ENCODE measurements at places on chromosomes 3 and 15.

DNA sequence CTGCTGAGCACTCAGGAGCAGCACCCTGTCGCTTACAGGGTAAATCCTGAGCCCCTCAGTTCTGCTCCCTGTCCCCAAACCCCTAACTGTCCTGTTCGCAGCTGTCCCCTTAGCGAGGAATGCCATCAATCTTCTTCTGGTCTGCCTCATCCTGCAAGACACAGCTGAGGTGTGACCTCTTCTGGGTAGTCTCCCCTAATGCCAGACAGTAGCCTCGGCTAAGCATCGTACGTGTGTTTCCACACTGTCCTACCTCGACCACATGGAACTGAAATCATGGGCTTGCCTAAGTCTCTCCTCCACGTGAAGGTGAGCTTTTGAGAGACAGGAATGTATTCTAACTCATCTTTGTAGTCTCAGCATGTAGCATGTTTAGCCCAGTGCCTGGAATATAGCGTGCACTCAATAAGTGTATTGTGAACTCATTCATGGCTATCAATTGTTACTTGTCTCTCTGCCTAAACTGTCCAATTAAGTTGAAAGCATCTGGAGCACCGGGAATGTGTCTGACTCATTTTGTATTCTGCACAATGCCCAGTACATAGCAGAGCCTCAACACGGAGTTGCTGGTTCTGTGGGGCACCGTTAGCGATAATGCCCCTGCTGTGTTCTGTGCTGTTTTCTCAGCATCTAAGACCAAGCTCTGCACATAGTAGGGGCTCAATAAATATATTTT is 90.2 kb downstream of the HES1 start:
- no peak for DNase-seq

- no peak for DNase-seq
These were observed 642.0 kb upstream of the NAALADL2 start for GRCh38 chr3:174216946-174217718.

GRCh38 chr3:64055076-64055475 is 31.8 kb upstream of the PSMD6 start:
- no peak for DNase-seq

DNA sequence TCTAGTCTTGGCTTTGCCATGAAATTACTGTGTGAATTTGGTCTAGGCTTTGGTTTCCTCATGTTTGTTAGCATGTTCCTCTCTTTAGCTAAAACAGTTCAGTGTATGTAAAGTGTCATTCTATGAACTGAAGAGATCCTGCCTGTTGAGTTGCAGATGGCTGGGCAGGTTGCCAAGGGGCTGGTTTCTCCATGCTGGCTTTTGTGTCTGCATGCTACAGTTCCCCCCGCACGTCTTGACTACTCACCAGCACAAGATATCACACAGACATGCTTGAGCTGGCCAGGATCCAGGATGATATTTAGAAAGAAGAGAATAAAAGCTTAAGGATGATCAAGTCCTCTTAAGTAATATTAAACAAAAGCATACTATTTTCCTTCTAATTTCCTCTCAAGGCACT is 90.2 kb downstream of the CERS3 start:
- peak; percentile 45 for DNase-seq

- DNase-seq: no peak
These were observed 25.0 kb upstream of the PYDC2 start for GRCh38 chr3:191435981-191436380.

DNA sequence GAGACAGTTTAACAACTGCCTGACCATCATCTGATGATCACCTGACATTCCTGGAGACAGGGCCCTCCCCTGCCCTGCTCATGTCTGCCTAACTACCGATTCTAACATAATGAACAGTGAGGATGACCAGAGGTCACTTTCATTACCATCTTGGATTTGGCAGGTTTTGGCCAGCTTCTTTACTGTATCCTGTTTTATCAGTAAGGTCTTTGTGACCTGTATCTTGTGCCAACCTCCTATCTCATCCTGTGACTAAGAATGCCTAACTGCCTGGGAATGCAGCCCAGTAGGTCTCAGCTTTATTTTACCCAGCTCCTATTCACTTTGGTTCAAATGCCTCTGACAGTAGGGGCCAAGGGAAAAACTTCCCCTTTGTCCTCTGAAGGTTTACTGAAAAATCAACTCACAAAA is 40.2 kb downstream of the METTL6 start:
- DNase-seq: no peak

- DNase-seq: no peak
These were observed 149.3 kb upstream of the TGFBR2 start for GRCh38 chr3:30457081-30457480.

GRCh38 chr3:130979117-130979516 is 47.5 kb downstream of the ASTE1 start:
- no peak for DNase-seq

- DNase-seq: no peak
These were observed 108.5 kb downstream of the SYNPR start for GRCh38 chr3:63386568-63386967.

DNA sequence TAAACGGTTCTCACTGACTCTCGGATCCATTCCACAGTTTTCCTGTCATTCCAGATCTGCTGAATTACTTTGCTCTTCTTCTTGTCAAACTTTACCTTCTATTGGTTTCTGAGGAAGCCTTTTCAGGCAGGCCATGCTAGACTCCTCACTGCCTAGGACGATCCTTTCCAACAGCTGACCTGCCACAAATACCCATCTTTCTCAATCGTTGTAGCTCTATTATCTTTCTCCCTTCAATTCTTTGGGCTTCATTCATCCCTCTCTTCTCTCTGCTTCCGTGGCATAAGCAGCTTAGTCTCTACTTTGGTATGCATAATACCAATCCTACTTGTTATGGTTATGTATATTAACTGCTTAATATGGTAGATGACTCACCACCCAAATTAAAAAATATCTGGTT is 421.8 kb downstream of the NLGN1 start:
- no peak for DNase-seq

- DNase-seq: peak; percentile 9
These were observed 87.9 kb downstream of the ULK4 start for GRCh38 chr3:41874022-41874421.

DNA sequence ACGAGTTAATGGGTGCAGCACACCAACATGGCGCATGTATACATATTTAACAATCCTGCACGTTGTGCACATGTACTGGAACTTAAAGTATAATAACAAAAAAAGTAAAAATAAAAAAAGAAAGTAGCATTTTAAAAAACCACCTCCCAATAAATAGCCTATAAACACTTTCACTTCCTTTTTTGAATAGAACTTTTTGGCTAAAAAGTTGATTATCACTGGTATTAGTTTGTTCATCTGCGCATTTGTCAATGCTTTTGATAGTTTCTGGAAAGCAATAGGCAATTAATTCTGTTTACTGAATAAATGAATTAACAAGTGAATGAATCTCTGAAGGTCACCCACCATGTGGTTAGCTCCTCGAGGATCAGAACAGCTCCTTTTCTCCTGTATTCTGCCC is 179.9 kb downstream of the SLC9A9 start:
- no peak for DNase-seq

- peak; percentile 53 for DNase-seq
These were observed 106.0 kb downstream of the ARPP21 start for GRCh38 chr3:35745351-35745750.

DNA sequence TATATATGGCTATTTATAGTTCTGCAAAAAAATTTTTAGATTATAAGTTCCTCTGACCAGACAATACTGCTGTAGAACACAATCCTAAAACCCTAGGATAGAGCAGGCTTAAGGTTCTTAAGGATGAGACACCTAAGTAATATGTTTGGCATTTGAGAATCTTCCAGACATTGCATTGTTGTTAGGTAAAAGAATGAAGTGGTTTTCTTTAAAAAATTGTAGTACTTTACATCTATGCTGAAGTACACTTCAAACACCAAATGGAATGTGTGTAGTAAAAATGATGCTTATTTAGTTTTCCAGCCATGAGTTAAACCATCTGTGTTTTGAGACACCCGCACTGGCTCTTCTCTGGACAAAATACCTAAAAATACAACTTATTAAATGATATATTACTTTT is 857.7 kb downstream of the OTOL1 start:
- no peak for DNase-seq

DNA sequence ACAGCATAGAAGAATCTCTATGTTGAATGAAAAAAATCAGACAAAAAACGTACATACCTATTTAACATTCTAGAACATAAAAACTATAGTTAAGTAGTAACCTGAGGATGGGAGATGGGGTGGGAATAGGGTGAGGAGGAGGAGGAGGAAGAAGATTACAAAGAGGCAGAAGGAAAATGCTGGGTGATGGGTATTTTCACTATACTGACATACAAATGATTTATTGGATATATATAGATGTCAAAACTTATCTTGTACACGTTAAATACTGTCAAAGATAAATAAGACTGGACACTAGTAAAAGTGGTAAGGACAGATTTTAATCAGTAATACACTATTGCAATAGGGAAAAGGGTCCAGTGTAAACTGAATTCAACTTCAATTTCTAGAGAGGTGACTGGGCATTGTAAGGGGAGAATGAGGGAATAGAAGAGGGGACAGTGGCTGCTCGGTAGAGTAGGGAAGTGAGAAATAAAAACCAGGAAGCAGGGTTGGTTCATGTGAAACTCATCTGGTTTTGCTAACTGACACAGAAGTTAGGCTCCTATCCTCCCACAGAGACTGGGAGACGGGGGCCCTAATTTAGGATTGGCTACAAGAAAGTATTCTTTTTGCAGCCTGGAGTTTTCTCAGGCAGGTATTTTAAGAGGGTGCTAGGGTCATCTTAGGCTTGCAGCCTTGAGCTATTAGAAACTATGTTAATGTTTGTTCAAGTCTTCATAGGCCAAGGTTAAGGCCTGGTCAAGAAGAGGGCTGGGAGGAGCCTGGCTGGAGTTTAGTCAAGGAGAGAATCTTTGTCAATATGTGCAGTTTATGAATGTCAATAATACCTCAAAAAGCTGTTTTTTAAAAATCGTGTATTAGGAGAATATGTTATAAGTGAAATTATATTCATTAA is 15.0 kb upstream of the C15orf61 start:
- peak; percentile 42 for DNase-seq

DNA sequence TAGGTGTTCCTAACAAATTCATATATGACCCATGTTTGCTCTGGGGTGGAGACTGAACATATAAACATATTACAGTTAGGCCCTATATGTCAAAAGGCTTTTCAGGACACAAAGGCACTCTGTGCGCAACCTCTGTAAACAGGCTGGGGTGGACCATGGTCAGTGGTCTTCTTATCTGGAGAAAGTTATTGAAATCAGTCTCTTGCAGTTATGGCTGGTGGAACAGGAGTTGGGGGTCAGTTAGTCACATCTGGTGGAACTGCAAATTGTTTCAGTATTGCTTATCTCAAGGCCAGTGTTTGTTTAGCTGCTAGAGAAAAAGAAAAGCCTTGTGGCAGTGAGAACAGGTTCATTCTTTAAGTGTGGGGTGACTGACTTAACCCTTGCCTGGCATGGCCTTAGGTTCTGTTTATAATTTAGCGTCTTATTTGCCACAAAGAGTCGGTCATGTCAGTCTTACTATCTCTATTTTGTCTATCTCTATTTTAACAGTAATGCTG is 5.9 kb upstream of the GP9 start:
- no peak for DNase-seq

DNA sequence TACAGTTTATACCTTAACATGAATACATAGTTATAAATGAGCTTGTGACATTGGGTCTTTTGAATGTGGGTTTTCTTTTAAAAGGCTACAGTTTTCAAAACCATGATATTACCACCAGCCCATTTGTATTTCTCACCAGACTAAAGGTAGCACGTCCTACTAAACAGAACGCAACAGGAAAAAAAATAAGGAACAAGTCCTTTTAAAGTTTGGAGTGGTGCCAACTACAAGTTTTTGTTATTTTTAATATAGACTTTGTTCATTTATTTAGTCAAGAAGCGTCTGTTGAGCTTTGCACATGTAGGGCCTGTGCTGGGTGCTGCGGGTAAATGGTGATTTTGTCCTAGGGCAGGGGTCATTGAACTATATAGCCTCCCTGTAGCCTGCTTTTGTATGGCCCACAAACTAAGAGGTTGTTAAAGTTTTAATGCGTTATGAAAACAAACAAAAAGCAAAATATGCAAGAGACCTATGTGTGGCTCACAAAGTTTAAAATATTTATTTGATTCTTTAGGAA is 164.4 kb downstream of the GHSR start:
- no peak for DNase-seq

DNA sequence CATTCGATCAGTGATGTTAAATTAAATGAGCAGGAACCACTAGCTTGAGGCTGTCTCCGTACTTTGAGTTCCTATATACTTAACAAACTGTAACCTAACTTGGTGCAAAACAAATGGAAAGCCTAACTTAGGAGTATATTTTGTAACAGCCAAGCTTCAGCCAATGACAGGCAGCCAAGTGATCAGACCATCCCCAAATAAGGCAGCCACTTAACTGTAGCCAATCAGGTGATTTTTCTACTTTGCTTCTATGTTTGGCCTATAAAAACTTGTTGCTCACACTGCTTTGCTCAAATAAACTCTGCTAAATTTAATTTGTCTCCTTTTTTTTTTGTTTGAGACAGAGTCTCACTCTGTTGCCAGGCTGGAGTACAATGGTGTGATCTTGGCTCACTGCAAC is 19.3 kb upstream of the ZNF770 start:
- DNase-seq: peak; percentile 29

GRCh38 chr3:159346271-159346903 is 544.5 kb downstream of the MFSD1 start:
- no peak for DNase-seq

GRCh38 chr3:195403841-195404408 is 38.9 kb downstream of the ACAP2 start:
- DNase-seq: no peak

DNA sequence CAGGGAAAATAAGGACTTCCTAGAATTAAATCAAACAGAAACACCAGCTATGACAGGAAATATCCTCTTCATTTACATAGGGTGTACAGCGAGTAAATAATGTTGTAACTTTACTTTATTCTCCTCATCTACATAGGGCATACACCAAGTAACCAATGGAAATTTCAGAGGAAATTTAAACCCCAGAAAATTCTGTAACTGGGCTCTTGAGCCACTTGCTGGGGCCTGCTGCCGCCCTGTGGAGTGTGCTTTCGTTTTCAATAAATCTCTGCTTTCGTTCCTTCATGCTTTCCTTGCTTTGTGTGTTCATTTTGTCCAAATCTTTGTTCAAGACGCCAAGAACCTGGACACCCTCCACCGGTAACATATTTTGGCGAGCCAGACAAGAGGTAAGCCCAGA is 990.4 kb upstream of the CADM2 start:
- no peak for DNase-seq

DNA sequence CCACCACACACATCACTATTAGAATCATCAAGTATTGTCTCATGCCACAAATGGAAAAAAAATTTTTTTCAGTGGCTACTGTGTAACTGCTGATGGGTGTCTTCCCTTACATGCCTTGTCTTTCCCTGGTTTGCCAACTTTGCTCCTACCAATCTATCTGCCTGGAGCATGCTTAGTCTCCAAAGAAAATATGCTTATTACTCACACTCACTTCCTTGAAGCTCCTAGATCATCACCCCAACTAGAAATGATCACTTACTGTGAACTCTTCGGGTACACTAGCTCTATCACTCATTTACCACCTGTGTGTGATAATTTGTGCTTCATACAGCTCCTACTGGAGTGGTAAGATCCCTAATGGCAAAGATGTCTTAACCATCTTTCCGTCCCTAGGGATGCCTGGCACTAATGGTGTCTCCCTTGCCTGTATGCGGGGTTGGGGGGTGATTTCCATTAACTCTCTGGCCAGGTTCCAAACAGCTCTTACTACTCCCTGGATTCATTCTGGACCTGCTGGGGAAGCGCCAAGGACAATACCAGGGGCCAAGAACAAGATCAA is 799 bp downstream of the VPS33B start:
- no peak for DNase-seq
